Type B pancreatic cell (in vitro differentiated cells): ENCODE measurements at places on chromosomes 5 and 9. TPM values are rescaled to one million over a fixed set of nuclear protein-coding genes. Genes with fewer than 3 reads are reported as not detected.

GRCh38 chr5:39253196-39253595 is 33.8 kb upstream of the FYB1 start:
- no peak for DNase-seq

- DNase-seq: no peak
Measured at GRCh38 chr9:72618811-72619210, 97.4 kb downstream of the TMC1 start.

DNA sequence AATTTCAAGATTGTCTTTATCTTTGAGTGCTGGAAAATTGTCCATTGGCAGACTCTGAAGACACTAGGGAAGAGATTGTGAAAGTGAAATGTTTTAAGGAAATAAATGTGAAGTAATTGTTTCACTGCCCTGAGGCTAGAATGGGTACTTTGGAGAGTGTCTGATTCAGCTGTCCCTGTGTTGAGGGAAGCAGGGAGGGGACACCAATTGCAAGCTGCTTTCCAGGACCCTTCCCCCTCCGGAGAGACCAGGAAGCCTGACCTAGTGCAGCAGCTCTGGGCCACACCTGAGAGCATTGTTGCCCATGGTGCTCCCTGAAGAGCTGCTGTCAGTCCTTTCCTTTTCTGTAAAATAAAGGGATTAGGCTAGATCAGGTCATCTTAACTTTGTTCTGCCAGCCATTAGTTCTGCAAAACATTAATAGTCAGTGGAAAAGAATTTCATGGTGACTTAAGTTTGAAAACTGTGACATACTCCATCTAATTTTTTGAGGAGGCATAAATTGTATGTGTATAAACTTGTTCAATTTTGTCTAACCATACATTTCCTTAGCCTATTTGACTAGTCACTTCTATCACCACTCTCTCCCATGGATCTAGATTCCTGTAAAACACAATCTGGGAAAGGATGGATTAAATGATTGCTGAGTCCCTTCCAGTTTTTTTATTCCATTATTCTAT is 18.8 kb downstream of the MAP1B start:
- DNase-seq: no peak

DNA sequence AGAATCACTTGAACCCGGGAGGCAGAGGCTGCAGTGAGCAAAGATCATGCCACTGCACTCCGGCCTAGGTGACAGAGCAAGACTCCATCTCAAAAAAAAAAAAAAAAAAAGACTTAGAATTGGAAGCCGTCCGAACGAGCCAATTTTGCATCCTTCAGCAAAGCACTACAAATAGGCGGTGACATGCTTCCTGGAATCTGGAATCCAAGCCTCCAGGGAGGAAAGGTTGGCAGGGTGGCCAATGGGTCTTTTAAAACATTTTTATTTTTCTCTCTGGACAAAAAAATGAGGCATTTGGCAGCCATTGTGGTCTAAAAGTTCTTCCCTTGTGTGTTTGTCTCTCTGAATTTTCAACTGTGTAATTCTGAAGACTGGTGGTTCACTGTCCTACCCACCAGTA is 26.4 kb downstream of the GGTA1 start:
- DNase-seq: no peak

DNA sequence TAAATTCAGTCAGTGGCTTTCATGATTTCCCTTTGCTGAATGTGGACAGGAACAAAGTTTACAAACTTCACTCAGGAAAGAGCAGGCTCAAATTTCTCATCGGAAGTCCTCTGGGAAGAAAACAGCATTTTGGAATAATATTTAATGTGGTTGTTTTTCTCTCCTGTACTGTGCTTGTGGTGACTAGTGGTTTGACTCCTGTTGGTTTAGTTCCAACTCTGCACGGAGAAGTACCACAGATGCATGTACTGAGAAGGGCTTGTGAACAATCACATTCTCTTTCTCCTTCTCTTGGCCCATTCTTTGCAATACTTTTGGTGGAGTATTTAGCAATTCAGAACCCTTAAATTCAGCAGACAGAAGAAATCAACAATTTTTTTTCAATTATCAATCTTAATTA is 13.3 kb downstream of the MPDZ start:
- no peak for DNase-seq

DNA sequence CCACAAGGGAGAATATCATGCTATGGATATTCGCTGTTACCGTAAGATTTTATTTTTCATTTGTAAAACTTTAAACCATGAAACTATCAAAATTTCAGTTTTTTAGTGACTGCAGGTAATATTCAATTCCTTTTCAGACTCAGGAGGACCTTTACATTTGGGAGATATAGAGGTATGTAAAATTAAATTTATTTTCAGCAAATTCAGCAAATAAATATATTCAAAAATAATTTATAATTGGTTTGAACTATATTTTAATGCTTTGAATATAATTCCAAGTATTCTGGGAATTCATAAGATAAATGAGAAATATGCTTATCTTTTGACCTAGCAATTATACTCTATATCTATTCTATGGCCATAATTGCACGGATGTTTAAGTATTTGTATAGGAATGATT is 7.6 kb downstream of the RFESD start:
- no peak for DNase-seq

DNA sequence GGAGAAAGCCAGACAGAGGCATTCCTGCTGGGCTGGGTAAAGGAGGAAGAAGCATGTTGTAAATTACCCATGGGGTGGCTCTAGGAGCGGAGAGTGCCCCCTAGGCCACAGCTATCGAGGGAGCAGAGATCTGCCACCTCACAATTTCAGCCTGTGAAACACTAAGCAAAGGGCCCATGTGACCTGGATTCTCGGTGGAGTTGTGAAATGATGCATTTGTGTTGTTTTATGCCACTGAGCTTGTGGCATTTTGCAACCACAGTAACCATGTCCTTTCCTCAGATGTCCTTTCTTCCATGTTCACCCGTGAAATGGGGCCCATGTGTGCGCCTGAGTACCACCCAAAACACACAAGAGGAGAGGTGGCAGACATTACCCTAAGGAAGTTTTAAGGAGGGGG is 159.3 kb downstream of the SYK start:
- no peak for DNase-seq

- DNase-seq: no peak
Measured at GRCh38 chr5:170484847-170485615, 18.8 kb upstream of the KCNIP1 start.

The GRXCR2 gene
- 0.24 TPM in 1 of 2 replicates, not detected in the other for total RNA-seq

DNA sequence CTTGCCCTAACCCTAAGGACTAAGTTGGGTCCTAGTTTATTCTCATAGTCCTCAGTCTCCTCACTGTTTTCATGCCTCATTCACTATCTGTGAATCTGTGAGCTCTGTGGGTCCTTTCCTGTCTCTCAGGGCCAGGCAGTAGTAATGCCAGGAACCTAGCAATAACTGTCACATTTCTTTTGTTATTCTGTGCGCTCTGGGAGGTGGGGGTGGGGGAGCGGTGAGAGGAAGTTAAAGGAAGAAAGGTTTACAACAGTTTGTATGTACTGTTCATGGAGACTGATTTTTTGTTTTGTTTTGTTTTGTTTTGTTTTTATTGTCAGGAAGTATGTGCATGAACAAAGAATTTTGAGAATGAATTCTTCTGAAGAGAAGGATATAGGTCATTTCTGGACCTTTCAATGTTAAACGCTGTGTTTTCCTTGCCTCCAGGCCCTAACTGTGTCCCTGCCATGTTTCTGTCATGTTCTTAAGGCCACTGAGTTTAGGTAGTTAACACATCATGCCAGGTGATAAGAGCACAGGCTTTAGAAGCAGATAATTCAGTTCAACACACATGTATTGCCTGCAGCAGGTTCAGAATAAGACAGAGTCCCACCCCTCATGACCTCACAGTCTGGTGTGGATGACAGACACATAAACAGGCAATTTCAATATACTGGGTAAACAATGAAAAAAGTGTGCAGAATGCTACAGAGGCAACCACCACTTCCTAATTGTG is 13.3 kb upstream of the FEM1C start:
- DNase-seq: no peak

GRCh38 chr9:135785013-135785575 is 83.1 kb downstream of the KCNT1 start:
- DNase-seq: no peak

The GLRA1 gene
- total RNA-seq: 0.39 and 0.79 TPM in 2 replicates

DNA sequence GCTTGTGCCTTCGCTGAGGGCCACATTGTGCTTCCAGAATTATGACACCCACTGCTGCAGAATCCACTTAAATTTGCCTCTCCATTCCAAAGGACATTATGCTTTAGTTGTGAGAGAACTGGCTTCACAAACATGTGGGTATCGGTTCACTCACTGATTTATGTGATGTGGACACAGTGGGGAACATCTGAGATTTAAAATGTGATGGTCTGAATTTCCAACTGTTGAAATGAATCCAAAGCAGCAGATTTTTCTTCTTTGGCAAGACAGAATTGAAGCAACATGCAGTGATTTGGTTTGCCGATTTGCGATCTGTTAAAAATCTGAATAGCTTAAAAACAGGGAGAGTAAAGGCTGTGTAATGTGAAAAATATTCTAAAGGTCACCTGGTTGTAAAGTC is 20.3 kb downstream of the PCSK5 start:
- DNase-seq: no peak

DNA sequence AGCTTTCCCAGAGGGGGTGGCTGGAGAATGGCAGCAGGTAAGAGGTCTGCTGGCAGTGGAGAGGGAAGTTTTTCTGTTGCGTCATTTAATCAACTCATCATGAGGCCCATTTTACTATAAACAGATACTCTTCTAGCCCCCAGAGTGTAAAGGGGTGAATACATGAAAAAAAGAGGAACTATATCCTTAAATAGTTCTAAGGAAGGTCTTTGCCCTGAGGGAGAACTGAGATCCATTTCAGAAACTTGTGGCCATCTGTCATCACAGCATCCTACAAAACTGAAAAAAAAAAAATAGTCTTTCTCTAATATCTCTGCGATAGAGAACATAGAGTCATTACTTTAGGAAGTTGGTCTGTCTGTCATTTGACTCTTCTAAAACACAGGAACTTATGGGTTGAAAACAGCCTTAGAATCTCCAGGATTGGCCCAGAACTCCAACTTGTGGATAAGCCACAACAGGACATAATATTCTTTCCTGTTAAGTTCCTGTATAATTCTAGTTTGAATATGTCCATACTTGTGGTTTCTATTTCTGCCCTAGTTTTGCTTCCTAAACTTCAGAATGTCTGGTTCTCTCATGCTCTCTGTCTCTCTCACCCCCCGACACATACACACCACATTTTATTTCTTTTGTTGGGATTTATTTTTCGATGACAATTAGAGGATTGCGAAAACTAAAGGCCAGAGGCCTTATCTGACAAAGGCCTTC is 238.5 kb upstream of the PIK3R1 start:
- DNase-seq: no peak

GRCh38 chr5:113117543-113118115 is 141.0 kb downstream of the DCP2 start:
- DNase-seq: no peak

The C9 gene
- total RNA-seq: not detected in 2 replicates

DNA sequence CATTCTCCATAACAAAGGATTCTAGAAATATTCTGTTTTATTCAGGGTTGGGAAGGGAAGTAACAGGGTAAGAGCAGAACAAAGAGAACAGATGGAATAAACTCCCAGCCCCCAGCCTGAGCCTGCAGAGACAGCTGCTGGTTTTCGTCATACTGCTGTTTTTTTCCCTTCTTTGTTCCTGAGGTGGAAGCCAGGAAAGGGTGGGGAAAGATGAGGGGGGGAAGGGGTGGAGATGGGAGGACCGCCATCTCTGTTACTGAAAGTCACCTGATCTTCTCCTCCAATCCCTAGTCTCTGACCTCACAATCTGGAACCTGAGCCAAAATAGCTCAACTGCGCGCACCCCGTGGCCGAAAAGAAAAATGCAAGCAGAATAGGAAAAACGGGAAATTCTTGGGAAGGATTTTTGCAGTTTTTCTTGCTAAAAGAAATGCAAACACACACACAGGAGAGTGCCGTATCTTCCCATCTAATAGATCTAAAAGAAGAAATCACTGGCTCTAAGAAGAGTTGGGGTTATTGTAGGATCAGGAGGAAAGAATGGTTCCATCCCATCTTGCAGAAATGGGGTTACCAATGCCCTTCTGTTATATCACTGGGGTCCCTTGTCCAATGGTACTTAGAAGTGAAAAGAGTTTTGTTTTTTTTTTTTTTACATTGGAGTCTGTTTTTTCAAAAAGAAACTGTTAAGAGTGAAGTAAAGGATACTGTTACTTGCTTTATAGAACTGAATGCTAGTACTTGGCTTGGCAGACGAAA is 57.9 kb downstream of the DIAPH1 start:
- peak; percentile 72 for DNase-seq
